ENCODE measurements at places on chromosomes 7 and 10.

DNA sequence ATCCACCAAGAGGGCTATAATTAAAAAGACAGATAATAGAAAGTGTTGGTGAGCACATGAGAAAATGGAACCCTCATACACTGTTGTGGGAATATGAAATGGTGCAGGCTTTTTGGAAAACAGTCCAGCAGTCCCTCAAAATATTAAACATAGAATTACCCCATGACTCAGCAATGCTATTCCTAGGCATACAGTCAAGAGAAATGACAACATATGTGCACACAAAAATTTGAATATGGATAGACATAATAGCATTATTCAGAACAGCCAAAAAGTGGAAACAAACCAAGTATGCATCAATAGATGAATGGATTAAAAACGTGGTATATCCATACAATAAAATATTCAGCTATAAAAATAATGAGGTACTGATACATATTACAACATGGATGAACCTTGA lies 64.5 kb upstream of the GDF10 start:
- DNase-seq: no peak

GRCh38 chr7:64320547-64321513 lies 7.1 kb downstream of the ZNF736 start:
- no peak for DNase-seq

DNA sequence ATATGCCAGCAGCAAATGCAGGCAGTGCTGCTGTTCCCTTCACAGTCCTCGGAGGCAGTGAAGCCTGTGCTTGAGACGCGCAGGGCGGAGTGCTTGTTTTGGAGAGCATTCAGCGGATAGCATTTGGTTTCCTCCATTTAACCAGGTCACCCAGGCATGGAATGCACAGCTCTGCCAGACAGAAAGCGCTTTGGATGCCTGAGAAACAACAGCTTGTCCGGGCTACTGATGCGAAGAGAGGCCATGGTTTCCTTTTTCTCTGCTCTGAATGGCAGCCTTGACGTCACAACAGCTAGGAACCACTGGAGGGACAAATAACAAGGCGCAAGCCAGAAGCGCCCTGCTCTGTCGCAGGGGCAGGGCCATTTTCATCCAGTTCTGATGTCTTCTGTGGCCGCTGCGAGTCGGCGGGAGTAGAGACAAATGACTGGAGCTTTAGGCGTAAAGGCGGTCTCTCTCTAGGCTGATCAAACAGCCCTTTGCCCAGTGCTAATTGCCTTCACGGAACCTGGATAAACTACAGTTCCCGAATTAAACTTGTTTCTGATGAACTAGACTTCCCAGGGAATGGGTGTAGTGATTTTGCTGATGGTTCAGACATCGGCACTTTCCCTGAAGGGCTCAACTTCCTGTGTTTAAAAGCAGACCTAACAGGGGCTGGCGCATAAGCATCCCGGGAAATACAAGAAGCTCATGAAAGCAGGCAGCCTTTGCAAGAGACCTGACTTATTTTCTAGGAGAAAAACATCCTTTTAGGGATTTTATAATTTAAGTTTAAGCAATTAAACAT lies 187.6 kb upstream of the KLF14 start:
- no peak for DNase-seq

GRCh38 chr7:30053068-30053467 lies 24.9 kb downstream of the PLEKHA8 start:
- no peak for DNase-seq

- no peak for DNase-seq
Measured at GRCh38 chr7:46571996-46572395, 650.9 kb upstream of the IGFBP3 start.

DNA sequence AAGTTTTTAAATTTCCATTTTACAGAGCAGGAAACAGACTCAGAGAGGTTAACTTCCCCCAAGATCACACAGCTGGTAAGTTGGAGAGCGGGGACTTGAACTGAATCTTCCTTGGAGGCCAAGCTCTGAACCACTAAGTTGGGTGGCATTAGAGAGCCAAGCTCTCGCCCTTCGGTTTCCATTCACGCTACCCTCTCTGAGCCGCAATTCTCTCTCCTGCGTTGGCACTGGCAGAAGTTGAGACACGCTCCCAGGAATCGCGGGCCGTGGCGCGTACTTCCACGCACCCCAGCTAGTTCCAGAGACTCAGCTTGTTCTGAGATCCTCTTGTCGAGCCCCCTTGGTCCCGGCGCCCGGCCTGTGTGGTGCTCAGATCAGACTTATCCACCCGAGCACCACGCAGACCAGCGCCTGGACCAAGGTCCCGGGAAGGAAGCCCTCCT lies 29.3 kb upstream of the VAX1 start:
- DNase-seq: no peak

- DNase-seq: peak; percentile 84
Measured at GRCh38 chr7:47536661-47537611, 45.0 kb downstream of the TNS3 start.

DNA sequence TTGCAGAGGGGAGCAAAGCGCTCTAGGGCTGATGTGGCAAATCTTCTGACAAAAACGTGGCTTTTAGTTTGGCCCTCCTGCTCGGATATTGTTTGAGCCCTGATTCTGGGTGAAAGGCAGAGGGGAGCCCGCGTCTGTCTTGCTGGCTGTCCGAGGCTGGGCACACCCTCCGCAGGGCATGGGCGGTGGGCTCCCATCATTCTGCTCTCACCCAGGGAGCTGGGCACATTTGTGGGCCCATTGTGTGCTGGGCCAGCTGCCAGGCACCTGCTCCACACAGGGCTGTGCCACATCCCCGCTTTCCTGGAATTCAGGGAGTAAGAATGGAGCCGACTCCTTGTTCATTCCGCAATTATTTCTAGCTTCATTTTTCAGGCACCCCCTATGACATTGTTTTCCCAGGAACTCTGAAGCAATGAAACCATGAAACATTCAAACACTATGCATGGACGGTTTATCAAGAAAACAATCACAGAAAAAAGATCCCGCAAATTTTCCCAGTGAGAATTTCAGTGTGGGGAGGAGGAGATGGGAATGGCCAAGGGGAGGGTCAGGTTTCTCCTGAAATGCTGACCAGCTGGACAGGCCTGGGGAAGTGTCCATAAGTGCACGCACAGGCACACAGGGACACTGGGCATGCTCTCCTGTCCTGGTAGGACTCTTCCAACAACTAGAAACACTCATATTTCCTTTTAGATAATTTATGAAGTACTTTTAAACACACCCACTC lies 341.1 kb downstream of the CXCL12 start:
- no peak for DNase-seq

DNA sequence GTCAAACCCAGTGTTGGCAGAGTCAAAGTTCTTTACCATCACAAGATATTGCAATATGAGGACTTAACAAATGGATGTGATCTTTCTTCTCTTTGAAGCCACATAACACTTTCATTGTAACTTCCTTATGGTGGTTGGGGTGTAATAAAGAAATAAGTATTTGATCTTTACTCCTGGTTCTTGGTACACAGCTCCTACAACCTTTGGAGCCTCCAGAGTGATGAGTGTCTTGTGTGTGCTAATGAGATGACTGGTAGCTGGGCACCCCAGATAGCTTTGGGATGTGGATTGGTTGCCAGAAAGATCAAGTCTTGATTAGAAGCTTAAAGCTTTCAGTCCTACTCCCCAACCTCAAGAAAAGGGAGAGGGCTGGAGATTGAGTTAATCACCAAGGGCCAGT lies 31.1 kb upstream of the YAE1 start:
- DNase-seq: no peak

DNA sequence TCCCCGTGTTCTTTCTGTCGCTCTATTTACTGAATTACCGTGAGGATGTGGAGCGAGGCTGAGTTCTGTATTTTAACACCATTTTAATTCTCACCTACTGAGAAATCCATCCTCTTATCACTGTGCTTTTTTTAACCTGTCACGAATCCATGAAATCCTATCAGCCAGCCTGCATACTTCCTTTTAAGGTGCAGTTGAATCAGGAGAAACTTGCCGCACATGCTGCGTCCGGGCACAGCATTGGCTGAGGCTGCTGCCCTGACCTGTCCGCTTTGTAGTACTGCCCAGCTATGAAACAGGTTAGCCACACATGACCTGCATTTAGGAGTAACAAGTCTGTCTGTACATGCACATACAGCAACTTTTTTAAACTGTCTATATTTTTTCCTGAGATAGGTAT lies 82.5 kb downstream of the EGFR start:
- no peak for DNase-seq

GRCh38 chr10:49388161-49388560 lies 7.7 kb downstream of the DRGX start:
- DNase-seq: no peak

- DNase-seq: no peak
Measured at GRCh38 chr10:77256346-77256745, 381.3 kb downstream of the KCNMA1 start.

- DNase-seq: no peak
Measured at GRCh38 chr7:5692845-5693278, 88.6 kb downstream of the RNF216 start.

- DNase-seq: no peak
Measured at GRCh38 chr7:97450516-97450915, 281.4 kb upstream of the TAC1 start.

DNA sequence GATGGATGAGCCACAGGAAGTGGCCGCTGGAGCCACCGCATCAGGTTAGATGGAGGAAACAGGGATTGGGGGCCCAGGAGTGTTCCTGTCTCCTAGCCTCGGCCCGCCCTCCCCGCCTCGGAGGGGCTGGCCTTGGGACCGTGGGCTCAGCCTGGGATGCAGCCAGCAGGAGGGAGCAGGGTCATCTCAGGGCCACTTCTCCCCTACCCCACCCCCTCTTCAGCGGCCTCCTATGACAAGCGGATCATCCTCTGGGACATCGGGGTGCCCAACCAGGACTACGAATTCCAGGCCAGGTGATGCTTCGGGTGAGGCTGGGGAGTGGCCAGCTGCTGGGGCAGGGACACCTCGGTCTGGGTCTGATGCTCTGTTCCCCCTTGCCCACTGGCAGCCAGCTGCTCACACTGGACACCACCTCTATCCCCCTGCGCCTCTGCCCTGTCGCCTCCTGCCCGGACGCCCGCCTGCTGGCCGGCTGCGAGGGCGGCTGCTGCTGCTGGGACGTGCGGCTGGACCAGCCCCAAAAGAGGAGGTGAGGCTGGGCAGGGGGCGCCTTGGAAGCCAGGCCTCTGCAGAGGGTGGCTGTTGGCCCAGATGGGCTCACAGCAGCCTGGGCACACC lies 4.7 kb downstream of the LRWD1 start:
- no peak for DNase-seq

DNA sequence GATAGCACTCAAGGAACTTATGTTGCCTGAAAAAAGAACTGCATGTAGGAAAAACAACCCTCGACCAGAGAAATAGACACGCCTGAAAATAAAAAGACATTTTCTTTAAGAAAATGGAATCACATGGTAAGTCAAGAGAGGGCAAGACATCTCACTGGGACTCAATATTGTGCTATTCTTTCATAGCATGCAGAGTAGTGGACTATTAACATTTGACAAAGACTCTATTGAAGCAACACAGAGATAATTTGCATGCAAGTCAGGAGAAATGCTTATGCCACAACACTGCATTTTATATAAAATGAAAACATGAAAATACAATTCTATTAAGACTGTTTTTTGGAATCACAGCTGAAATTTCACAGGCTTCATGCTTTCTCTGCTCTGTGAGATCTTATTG lies 77.9 kb upstream of the RHOBTB1 start:
- DNase-seq: no peak

GRCh38 chr7:91446819-91447218 lies 182.6 kb downstream of the FZD1 start:
- DNase-seq: no peak

- DNase-seq: no peak
Measured at GRCh38 chr7:23072922-23073321, 32.7 kb upstream of the KLHL7 start.

DNA sequence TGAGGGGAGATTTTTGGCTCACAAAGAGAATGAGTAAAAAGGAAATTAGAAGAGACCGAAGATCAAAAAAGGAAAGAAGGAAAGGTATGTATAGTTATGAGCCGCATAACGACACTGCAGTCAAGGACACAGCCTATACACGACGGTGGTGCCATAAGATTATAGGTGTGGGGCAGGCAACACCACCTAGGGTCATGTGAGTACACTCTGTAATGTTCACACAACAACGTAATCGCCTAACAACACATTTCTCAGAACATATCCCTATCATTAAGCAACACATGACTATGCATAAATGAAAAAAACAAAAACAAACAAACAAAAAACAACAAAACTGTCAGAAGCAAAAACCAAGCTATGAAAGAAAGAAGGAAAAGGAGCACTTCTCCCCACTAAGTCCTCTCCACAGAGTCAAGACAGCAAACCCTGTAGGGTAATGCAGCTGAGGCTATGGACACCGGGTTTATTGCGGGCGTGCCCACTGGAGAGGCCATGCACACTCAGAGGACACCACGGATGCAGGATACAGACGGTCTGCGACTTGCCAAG lies 45.1 kb downstream of the PIP4K2A start:
- DNase-seq: no peak

- no peak for DNase-seq
Measured at GRCh38 chr7:11665357-11665756, 166.6 kb downstream of the THSD7A start.

- DNase-seq: no peak
Measured at GRCh38 chr7:130351791-130352090, 7.1 kb downstream of the CPA5 start.

DNA sequence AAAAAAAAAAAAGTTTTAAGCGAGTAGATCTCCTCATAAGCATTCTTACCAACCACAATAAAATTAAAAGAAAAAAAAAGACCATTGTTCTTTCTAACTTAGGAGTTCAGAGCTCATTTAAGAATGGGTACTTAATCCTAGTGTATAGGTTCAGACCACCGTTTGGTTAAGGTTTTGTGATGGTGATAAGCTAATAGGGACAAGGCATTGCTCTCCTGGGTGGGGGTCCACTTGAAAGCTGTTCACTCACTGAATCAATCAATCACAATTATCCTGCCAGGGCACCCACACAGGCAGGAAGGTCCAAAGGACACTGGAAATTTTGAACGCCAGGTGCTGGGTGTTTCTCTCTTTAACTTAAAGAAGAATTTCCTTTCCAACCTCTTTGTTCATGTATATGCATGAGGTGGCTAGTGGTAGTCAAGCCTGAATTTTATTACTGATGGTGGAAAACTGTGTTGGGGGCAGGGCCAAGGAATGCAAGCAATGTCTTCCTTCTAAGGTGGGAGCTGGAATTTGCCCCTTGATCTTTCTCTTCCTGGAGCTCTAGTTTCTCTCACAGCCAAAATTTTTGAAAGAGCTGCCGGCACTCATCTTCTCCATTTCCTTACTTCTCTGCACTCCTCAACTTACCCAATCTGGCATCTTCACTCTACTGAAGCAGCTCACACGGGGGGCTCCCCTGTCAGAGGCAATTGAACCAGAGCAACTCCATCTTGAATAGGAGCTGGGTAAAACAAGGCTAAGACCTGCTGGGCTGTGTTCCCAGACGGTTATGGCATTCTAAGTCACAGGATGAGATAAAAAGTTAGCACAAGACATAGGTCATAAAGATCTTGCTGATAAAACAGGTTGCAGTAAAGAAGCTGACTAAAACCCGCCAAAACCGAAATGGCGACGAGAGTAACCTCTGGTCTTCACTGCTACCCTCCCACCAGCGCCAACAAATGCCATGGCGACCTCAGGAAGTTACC lies 7.5 kb upstream of the FAM131B start:
- DNase-seq: no peak

- DNase-seq: peak; percentile 77
Measured at GRCh38 chr10:32149252-32149955, 93.2 kb upstream of the KIF5B start.

All from muscle of arm (tissue), 14 donors.